Nephron progenitor cell (in vitro differentiated cells): ENCODE measurements at places on chromosomes 1 and 21.

DNA sequence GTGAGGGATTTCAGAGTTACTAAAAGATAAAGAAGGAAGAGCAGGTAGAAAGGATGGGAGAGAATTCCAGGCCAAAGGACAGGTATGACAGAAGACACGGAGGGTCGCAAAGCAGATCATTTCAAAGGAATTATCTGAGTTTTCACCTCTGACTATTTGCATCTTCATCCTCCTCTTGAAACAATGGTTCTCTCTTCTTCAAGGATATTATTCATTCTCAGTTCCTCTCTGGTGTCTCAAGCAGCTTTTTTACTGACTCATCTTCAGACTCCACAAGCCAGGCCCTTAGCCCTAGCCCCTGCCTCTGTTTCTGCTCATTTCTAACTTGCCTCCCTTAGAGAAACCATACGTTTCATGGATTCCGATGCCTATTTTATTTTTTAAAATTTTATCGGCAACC lies 15.0 kb downstream of the DDX59 start:
- DNase-seq = no peak

GRCh38 chr1:245654460-245655050 lies 499.8 kb downstream of the KIF26B start:
- no peak for DNase-seq

DNA sequence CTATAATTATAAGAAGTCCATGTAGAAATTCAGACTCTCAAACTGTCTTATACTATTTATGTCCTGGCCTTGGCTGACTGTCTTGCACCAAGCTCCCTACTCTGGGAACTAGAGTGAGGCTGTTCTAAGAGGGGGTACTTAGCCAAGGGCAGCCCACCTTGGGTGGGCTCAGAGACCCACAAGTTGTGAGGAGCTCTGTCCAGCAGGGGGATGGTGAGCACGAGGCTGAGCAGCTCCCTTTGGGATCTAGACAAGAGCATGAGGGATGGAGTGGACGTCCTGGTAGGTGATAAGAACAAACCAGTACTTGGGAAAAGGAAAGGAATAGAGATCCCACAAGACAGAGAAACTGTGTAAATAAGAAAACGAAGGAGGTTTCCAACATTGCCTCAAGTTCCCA lies 127.1 kb upstream of the SLC44A3 start:
- no peak for DNase-seq

GRCh38 chr1:87045761-87046304 lies 131.4 kb downstream of the HS2ST1 start:
- no peak for DNase-seq

DNA sequence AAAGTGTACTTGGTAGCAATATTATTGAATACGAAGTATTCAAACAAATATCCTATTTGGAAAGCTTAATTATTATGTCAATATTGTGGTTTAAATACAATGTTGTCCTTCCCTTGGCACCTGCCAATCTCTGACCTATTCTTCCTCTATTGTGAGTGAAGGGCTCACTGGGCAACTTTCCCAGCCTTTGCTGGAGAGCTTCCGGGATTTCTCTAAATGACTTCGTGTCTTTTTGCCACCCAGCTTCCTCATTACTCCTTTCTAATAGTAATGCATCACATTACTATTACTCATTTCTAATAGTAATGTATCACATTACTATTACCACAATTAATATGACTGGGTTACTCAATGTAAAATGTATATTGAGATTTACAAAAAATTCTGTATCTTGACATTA lies 880.6 kb downstream of the BRINP3 start:
- no peak for DNase-seq

- no peak for DNase-seq
These were observed 96.6 kb upstream of the HNRNPU start for GRCh38 chr1:244960904-244961303.

DNA sequence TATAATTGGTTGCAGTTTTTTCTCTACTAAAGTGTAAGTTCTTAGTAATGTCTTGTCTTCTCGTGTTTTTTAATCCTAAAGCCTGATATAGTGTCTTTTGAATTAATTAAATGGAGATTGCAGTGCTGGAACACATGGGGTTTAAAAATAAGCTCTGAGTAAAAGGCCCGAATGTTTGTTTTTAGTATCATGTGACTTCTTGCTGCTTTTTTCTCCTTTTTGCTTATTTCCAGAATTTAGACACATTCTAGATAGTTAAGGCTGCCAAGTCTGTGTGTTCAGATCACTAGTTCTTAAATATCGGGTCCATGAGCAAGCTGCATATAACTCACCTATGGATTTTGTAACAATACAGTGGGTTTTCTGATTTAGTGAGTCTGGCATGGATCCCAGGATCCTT lies 27.5 kb downstream of the KCTD3 start:
- no peak for DNase-seq

DNA sequence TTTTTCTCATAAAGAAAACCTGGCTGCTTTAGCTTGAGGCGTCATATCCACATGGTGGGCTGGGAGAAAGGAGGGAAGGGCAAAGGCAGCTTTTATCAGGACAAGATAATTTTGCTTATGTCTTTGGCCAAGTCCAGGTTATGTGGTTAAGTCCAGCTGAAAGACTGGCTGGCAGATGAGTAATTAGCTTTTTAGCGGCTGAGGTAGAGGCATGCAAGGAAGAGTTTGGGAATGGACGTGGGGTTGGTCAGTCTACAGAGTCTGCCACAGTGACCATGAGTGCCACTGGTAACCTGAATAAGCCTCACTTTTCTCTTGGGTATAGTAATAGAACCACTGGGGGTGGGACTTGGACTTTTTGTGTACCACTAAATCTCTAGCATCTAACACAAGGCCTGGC lies 39.8 kb downstream of the NEK7 start:
- DNase-seq = no peak
